ENCODE measurements at places on chromosomes 4 and X.
A peak's percentile ranks its signal among the peaks of the same experiment; 100 is the strongest.

- DNase-seq = no peak
Observed at GRCh38 chrX:12237771-12238170, 99.5 kb downstream of the FRMPD4 start.

GRCh38 chrX:118847676-118848075 is 24.1 kb downstream of the ZCCHC12 start:
- peak; percentile 6 for DNase-seq

DNA sequence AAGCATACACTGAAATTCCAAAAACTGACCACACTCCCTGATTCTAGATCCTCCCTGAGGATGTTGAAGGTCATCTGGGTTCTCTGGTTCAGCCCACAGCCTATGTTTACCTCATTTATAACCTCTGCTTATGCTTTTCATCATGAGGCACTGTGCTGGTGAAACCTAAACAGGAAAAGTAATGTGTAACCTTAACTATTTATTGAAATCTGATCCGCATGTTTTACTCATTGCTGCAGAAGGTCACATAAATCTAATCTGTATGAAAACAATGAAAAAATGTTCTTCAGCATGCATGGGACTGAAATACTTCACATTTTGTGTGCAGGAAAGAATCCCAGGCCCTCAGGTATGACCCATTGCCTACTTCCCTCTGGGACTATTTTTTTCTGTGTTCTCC is 30.3 kb downstream of the UCHL1 start:
- peak; percentile 15 for DNase-seq

- peak; percentile 4 for DNase-seq
Observed at GRCh38 chrX:12804655-12805054, 13.4 kb downstream of the PRPS2 start.

DNA sequence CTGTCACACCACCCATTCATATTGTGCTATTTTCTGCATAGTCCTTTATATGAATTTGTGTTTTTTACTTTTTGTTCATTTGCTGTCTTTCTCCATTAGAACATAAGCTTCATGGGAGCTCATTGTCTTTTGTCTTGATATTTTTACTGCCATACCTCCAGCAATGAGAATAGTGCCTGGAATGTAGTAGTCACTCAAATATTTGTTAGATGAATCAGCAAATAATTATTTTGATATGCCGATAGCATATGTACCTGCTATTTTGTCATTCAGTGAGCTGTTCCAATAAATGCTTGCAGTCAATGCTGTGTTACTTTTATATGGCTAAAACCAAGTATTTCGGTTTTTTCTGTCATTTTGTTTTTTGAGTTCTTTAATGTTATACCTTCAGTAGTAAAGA is 43.5 kb upstream of the SLC25A31 start:
- no peak for DNase-seq

GRCh38 chrX:100658941-100659381 is 15.0 kb downstream of the SRPX2 start:
- DNase-seq = no peak

GRCh38 chrX:22987452-22987851 is 12.3 kb upstream of the DDX53 start:
- DNase-seq = no peak

GRCh38 chrX:120775959-120776358 is 99.7 kb downstream of the CT47B1 start:
- DNase-seq = no peak

- no peak for DNase-seq
Observed at GRCh38 chr4:57371671-57372070, 261.5 kb upstream of the IGFBP7 start.

DNA sequence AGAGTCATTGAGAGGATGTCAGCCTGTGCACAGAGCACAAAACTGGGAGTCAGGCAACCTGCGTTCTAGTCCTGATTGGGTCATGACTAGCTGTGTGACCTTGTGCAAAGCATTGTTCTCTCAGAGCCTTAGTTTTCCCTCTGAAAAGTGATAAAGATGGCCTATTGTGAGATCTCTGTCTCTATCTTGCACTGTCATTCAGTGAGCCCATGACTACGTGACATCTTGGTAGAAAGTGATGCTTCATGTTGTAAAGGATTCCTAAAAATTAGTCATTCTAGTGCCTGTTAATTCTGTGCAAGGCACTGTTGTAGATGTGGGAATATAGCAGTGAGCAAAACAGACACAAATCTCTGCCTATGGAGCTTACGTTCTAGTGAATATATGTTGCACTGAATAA is 2.5 kb downstream of the PGRMC1 start:
- DNase-seq = no peak

DNA sequence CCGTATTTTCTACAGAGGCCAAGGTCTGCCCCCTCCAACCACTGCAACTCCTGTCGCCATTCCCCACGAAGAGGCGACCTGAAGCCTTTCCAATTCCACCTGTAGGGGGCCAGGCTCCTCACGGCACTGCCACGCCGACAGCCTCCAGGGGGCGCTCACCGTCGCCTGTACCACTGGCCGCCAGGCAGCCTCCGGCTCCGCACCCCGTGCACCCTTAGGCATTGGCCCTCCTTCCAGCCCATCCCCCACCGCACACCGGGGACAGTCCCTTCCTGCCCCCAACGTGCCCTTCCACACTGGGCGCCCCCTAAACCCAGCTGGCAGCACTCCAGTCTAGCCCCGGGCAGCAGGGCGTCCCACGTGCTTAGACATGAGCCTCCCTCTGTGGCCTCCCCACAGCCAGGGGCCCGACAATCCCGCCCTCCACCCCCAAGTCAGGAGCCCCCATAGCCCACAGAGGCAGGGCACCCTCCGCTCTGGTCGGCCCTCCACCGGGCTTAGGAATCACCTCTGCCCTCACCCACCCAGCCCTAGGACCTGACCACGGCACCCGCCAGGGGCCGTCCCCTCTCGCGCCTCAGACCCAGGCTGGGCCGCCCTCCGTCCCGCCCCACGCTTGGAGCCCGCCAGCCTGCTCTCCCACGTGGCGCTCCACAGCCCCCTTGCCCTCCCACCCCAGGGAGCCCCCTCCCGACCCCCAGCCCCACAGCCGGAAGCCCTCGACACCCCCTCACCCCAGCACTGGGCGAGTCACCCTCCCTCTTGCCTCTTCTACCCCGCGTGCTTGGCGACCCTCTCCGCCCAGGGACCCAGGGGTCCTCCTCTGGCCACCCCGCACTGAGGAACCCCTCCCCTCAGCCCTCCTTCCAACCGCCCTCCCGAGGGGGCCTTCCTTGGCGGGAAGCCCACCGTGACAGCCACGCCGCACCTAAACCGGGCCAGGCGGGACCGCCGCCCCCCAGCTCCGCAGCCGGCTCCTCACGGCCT is 711 bp downstream of the PNMA6E start:
- no peak for DNase-seq

GRCh38 chr4:40214038-40214437 is 17.2 kb downstream of the RHOH start:
- no peak for DNase-seq

GRCh38 chr4:4541040-4541631 is 712 bp downstream of the STX18 start:
- no peak for DNase-seq

- DNase-seq = no peak
Observed at GRCh38 chr4:90474484-90474883, 347.3 kb downstream of the CCSER1 start.

DNA sequence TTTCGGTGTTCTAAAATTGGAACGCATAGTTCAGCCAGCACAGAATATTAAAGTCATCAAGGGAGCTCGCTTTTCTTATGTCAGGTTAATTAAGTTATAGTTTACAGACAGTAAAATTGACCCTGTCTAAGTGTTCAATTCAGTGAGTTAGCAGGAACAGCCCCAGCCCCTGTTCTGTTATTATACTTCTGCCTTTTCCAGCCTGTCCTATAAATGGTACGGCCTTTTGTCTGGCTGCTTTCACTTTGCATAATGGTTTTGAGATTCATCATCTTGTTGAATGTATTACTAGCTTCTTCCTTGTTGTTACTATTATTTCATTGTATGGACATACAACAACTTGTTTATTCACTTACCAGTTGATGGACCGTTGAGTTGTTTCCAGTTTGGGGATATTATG is 9.5 kb downstream of the CXCL13 start:
- no peak for DNase-seq

GRCh38 chr4:78293821-78294301 is 236.7 kb downstream of the FRAS1 start:
- peak; percentile 29 for DNase-seq

DNA sequence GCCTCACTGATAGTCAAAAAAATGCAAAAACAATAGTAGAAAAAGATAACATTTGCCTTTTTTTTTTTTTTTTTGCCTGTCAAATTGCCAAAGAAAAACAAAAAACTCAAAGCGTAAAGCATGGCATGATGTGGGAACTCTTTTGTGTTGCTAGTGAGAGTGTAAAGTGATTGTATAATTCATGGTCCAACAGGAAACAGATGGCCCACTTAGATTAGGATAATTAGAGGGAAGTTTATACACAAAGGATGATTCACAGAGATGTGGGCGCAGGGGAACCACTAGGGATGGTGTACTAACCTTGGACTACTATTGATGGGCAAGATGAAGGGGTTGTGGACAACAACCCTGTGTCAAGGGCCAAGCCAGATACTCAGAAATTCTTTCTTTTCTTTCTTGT is 16.4 kb downstream of the MCUB start:
- no peak for DNase-seq

DNA sequence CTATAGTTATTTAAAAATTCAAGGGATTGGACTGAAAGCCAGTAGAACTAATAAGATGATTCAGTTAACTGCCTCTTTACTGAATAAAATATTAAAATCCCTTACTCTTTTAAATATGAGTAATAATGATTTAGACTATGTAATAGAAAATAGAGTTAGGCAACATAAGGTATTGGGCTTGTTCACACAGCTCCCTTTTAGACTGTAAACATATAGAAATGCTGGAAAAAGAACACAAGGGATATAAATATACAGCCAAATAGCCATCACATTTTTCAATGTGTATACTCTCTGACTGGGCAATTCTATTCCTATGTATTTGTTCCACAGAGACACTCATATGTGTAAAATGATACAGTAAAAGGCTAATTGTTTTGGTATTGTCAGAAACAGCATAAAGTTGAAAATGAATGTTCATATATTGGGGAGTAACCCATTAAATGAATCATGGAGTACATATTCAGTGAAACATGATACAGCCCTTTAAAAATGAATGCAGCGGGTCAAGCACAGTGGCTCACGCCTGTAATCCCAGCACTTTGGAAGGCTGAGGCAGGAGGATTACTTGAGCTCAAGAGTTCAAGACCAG is 129.8 kb downstream of the TBC1D19 start:
- DNase-seq = no peak

GRCh38 chr4:181312066-181312465 is 931.1 kb upstream of the TENM3 start:
- DNase-seq = no peak

- DNase-seq = no peak
Observed at GRCh38 chr4:1731180-1731579, 9.9 kb downstream of the TACC3 start.

DNA sequence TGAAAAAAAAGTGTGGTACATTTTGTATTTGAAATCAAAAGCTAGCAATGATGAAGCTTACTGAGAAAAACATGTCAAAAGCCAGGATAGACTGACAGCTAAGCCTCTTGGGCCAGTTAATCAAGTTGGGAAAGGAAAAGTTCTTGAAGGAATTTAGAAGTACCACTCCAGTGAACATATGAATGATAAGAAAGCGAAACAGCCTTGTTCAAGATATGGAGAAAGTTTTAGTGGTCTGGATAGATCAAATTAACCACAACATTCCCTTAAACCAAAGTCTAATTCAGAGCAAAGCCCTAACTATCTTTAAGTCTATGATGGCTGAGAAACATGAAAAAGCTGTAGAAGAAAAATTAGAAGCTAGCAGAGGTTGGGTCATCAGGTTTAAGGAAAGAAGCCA is 268.3 kb downstream of the PDHA2 start:
- no peak for DNase-seq

- no peak for DNase-seq
Observed at GRCh38 chrX:10441464-10441863, 178.9 kb downstream of the MID1 start.

DNA sequence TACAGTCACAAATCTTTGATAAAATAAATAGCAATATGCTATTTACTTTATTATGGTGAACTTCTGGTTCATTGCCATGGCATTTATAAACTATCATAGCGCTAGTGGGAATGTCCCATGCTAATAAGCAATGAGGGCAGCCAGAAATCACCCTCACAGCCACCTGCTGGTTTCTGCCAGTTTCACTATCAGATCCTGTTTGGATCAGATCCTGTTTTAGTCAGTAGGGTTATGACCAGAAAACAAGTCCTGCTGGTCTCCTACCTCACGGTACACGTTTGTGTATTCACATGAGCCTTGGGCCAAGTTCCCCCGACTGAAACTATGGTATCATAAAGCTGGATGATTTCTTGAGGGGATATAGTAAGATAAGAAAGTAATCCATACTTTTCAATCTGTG is 17.7 kb downstream of the FOXR2 start:
- DNase-seq = no peak

- DNase-seq = no peak
Observed at GRCh38 chr4:23614284-23614892, 275.5 kb downstream of the PPARGC1A start.

DNA sequence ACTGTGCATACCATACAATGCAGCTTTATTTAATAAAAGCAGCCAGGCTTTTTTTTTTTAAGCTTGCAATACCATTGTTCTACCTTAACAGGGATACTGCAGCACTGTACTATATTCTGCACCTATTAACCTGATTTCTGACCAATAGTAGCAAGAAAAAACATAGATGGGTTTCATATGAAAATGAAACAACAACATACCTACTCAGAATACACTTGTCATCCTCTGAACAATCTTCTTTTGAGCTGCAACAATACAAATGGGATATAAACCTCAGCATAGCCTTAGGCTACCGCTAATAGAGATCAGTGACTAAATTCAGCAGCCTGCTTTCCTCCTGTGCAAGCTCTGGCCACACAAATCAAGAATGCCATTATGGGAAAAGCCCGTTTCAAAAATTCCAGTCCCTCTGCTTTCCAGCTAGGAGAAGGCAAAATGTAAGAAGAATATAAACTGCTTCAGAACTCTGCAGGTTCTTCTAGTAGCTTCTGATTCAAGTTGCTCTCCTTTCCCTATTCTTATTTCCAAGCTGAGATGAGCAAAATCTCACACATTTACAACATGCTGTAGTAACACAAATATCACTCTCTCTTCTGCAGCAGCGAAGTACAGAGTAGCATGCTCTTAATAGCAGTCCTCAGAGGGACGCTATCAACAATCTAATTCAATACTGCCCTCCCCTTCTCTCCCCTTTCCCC is 143.4 kb downstream of the KLHL13 start:
- no peak for DNase-seq

GRCh38 chrX:132257116-132257515 is 37.9 kb upstream of the RAP2C start:
- DNase-seq = no peak

DNA sequence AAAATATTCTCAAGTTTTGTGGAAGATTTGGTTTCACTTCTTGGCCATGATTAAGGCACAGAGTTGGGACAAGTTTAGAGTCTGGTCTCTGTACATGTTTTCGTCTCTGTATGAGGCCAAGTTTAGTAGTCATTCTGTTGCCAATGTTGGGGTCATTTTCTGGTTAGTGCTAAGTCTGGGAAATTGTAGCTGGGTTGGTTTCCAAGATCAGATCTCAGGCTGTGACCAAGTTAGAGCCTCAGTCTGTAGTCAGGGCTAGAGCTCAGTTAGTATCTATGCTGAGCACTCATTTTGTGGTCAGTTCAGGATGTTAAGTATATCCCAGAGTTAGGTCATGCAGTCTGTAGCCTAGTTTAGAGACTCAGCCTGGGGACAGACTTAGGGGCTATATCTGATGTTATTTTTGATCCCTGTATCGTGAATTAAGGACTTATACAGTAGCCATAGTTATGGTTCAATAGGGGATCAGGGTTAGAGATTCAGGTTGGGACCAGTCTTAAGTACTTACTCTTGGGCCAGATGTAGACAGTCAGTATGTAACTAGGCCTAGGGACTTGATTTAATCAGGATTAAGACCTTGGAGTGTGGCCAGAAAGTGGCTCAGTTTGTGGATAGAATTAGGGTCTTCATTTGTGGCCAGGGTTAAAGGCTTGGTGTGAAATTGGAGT is 6.6 kb upstream of the ENOX2 start:
- DNase-seq = no peak

Data from HFF-Myc (cell line).